ENCODE measurements at places on chromosomes 4 and X.

DNA sequence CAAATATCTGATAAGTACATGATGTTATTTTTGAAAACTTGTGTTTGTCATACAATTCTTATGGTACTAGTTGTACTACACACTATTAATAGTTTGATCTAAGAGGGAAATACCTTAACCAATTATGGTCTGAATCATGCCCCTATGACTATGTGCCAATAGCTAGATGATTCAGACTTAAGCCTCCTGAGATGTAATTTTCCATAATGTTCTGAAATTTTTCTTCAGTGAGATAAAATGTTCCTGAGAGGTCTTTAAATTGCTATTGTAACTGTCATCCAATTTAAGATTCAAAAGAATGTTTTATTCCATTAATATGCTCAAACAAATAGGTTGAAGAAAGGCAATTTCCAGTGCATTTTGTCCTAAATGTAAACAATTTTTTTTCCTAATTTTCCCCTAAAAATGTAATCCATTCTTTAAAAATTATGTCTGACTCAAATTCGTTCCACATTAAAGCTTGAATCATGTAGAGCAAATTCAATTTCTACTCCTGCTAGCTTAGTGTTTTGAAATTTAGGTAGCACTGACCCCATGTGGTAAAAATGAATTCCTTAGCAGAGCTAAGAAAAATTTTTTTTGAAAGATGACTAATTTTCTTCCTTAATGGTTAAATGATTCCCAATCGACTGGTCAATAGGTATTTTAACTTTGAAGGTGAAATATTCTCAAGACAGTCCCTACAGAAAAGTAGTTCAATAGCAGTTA is 49.1 kb downstream of the APOOL start:
- no peak for DNase-seq

DNA sequence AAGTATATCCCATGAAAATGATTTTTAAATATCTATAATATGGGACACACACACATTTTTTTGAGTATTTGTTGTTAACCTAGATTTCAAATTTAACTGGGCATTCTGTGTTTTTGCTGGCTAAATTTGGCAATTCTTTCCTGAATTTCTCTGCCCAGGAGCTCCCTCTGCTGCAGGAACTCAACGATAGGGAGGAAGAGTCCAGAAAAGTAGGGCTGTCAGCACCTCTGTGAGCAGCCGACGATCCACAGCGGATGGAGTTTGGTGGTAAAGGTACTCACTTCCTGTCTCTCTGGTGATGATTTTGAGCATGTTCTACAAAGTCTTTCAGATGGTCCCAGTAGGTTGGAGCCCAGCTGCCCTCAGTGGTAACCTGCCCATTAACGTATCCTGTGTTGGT is 23.1 kb upstream of the TMEM184C start:
- no peak for DNase-seq

GRCh38 chrX:3520982-3521381 is 174.5 kb upstream of the MXRA5 start:
- no peak for DNase-seq

GRCh38 chrX:53729751-53730150 is 43.2 kb upstream of the HUWE1 start:
- DNase-seq = no peak

Measured in CD8-positive, alpha-beta memory T cell (primary cell).